ENCODE measurements at places on chromosomes 4 and X. TPM values are rescaled to one million over a fixed set of nuclear protein-coding genes. Genes with fewer than 3 reads are reported as not detected.
A peak's percentile ranks its signal among the peaks of the same experiment; 100 is the strongest.

Gene PF4V1
- total RNA-seq = not detected

Gene SLC10A6
- total RNA-seq = 3.6 TPM

Gene ZCCHC13
- total RNA-seq = not detected

DNA sequence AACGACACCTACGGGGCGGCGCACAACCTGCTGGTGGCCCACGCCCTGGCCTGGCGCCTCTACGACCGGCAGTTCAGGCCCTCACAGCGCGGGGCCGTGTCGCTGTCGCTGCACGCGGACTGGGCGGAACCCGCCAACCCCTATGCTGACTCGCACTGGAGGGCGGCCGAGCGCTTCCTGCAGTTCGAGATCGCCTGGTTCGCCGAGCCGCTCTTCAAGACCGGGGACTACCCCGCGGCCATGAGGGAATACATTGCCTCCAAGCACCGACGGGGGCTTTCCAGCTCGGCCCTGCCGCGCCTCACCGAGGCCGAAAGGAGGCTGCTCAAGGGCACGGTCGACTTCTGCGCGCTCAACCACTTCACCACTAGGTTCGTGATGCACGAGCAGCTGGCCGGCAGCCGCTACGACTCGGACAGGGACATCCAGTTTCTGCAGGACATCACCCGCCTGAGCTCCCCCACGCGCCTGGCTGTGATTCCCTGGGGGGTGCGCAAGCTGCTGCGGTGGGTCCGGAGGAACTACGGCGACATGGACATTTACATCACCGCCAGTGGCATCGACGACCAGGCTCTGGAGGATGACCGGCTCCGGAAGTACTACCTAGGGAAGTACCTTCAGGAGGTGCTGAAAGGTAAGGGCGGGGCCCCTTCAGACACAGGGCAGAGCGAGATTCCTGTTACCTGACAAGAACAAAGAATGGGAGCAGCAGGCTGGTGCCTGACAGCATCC, 11.7 kb downstream of the RPL9 start:
- DNase-seq = peak; percentile 89

DNA sequence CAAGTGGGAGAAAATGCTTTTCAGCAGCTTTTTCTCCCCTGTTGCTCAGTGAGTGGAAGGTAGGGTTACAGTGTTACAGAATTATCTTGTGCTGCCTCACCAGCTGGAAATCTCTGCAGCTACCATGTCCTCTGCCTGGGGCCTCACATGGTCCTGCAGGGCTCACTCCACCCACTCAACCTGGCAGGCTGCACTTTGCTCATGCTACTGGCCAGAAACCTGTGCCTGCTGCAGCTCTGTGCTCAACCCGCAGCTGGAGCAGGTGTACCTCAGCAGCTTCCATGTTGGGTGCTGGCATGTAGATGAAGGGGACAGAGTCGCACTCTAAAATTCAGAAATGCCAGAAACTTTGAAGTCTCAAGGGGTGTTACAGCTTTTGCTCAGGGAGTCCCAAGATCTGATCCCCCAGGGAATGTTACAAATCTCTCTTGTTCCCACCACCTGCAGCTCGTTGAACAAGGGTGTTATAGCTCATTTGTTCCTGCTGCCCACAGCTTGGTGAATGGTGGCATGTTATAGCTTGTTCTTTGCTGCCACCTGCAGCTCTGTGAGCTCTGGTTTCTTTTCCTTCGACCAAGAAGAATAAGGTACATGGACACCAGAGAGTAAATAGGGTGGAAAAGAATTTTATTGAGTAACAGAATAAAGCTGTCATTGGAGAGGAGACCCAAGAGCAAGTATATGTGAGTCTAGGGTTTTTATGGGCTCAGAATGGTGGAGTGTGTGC, 845.8 kb downstream of the TECRL start:
- no peak for DNase-seq
